ENCODE measurements at places on chromosomes 4 and X. TPM values are rescaled to one million over a fixed set of nuclear protein-coding genes. Genes with fewer than 3 reads are reported as not detected.

MRPS18C gene
- total RNA-seq = 36.6 TPM

CENPVL2 gene
- total RNA-seq = not detected

NUP54 gene
- total RNA-seq = 22.8 TPM

L1CAM gene
- total RNA-seq = 0.62 TPM

KDM5C gene
- total RNA-seq = 143 TPM

FGA gene
- 49.0 TPM for total RNA-seq

PAGE1 gene
- not detected for total RNA-seq

SPANXC gene
- total RNA-seq = not detected

SSX4B gene
- not detected for total RNA-seq

SPACA5 gene
- not detected for total RNA-seq

STIM2 gene
- 5.5 TPM for total RNA-seq

HS3ST1 gene
- 0.11 TPM for total RNA-seq

ACE2 gene
- total RNA-seq = 2.4 TPM

GRCh38 chrX:148865277-148866210 lies 365.1 kb downstream of the AFF2 start:
- no peaks in the 10 kb centered on the region for H3K36me3 ChIP-seq
- H3K4me3 ChIP-seq = no peak overlapping the region
- no peak overlapping the region for H3K27ac ChIP-seq
- DNase-seq = no peak

DNA sequence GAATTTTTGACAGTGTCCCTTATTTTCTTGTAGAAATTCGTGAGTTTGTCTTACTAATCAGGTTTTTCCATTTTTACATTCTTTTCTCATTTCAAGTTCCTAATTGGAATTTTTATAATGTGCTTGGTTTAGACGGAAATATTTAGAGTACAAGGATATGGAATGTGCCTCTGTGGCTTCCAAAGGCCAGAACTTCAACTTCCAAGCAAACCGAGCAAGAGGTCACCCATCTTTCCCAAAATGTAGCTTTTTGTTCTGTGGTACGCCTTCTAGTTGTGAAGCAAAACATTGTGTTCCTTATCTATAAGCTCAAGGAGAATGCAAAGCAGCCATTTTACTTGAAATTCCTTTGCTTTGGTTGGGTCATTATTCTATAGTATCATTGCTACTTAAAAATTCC lies 212.8 kb upstream of the PACRGL start:
- H3K36me3 ChIP-seq = no peaks in the 10 kb centered on the region
- H3K4me3 ChIP-seq = no peak overlapping the region
- no peak for DNase-seq

GRCh38 chr4:161829591-161829990 lies 334.2 kb downstream of the FSTL5 start:
- H3K27me3 ChIP-seq = no peaks in the 10 kb centered on the region
- H3K4me1 ChIP-seq = no peaks in the 10 kb centered on the region
- no peaks in the 10 kb centered on the region for H3K36me3 ChIP-seq
- no peak overlapping the region for H3K4me3 ChIP-seq
- H3K27ac ChIP-seq = no peak overlapping the region

GRCh38 chr4:130486841-130487240 lies 1390.9 kb downstream of the C4orf33 start:
- no peaks in the 10 kb centered on the region for H3K36me3 ChIP-seq
- H3K27me3 ChIP-seq = no peaks in the 10 kb centered on the region
- H3K4me1 ChIP-seq = no peaks in the 10 kb centered on the region
- H3K4me3 ChIP-seq = no peak overlapping the region
- no peak for DNase-seq

DNA sequence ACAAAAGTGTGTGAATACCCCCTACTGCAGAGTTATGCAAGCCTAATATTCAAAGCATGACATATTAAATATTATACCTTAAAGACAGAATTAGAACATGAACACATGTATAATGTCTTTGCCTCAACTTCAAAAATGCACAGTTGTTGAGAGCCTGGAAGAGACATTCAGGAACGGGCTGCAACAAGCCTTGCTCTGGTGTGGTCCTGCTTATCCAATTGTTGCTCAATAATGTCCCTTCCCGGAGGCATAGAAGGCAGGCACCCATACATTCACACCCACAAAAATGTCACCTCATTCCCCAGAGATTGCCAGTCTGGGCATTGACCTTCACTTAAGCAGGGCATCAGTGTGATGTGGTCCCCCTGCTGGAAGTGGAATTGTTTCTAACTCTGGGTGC lies 238.8 kb downstream of the CBR4 start:
- H3K27ac ChIP-seq = no peak overlapping the region
- DNase-seq = no peak
- H3K27me3 ChIP-seq = no peaks in the 10 kb centered on the region

- no peaks in the 10 kb centered on the region for H3K27me3 ChIP-seq
- no peak overlapping the region for H3K27ac ChIP-seq
- no peak for DNase-seq
- H3K4me3 ChIP-seq = no peak overlapping the region
- no peaks in the 10 kb centered on the region for H3K36me3 ChIP-seq
- no peaks in the 10 kb centered on the region for H3K4me1 ChIP-seq
Observed at GRCh38 chrX:1531096-1531890, 5.7 kb downstream of the P2RY8 start.

- H3K27ac ChIP-seq = no peak overlapping the region
- H3K4me1 ChIP-seq = no peaks in the 10 kb centered on the region
- DNase-seq = no peak
- no peaks in the 10 kb centered on the region for H3K27me3 ChIP-seq
Observed at GRCh38 chr4:166045457-166045856, 172.4 kb downstream of the TLL1 start.

DNA sequence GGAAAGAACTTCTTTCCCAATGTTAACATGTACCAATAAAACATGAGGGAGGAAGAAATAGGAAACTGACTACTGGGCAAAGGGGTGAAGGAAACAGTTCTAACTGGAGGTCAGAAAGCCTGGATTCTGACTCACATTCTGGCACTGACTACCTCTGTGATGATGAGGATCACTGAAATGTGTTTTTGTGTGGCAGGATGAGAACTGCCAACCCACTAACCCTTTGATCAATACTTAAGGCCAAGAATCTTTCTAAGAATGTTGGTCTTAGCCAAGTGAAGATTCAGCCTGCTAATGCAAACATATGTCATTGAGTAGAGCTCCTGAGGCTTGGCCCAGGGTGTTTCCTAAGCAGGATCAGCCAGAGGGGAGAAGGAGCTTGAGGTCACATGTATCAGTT lies 4.6 kb downstream of the ALAS2 start:
- H3K36me3 ChIP-seq = no peaks in the 10 kb centered on the region
- H3K4me3 ChIP-seq = no peak overlapping the region
- H3K4me1 ChIP-seq = no peaks in the 10 kb centered on the region
- no peaks in the 10 kb centered on the region for H3K27me3 ChIP-seq

GRCh38 chrX:32745323-32745722 lies 466.0 kb downstream of the DMD start:
- DNase-seq = no peak
- H3K4me1 ChIP-seq = no peaks in the 10 kb centered on the region
- H3K27ac ChIP-seq = no peak overlapping the region
- no peaks in the 10 kb centered on the region for H3K36me3 ChIP-seq
- H3K4me3 ChIP-seq = no peak overlapping the region
- H3K27me3 ChIP-seq = no peaks in the 10 kb centered on the region

GRCh38 chrX:18490806-18491555 lies 65.6 kb downstream of the CDKL5 start:
- H3K36me3 ChIP-seq = no peaks in the 10 kb centered on the region
- no peak overlapping the region for H3K4me3 ChIP-seq
- no peak overlapping the region for H3K27ac ChIP-seq

DNA sequence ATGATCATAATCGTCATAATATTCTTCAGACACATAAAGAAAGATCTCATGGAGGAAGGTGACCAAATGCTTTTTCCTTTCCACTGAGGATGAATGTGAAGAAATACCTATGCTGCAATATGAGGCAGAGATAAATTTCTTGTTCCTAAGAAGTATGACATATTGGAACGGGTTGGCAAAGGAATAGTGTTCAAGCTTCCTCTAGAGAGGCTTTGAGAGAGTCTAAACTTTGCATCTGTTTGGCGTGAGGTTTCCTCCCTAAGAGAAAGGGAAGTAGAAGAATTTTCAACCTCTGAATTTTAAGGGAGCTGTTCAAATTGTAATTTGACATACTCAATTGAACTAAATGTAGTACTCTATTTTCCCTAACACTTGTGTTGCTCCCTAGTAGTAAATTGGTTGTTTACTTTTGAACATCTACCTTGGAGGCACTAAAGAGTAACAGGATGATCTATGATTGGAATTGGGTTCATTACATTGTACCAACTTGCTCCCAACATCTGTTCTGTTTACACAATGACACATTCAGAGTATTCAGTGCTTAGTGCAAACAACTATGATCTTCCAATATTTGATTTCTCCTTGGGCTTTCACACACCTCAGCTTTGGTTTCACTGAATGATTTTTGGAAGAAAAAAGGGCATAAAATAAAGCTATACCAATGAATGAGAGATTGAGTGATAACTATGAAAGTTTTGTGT lies 122.0 kb downstream of the CORIN start:
- DNase-seq = no peak
- no peaks in the 10 kb centered on the region for H3K4me1 ChIP-seq
- no peaks in the 10 kb centered on the region for H3K27me3 ChIP-seq
- H3K4me3 ChIP-seq = no peak overlapping the region
- no peak overlapping the region for H3K27ac ChIP-seq

- H3K27ac ChIP-seq = no peak overlapping the region
- no peak overlapping the region for H3K4me3 ChIP-seq
- H3K27me3 ChIP-seq = no peaks in the 10 kb centered on the region
- no peaks in the 10 kb centered on the region for H3K36me3 ChIP-seq
Observed at GRCh38 chrX:154353172-154353843, 21.1 kb downstream of the FLNA start.

DNA sequence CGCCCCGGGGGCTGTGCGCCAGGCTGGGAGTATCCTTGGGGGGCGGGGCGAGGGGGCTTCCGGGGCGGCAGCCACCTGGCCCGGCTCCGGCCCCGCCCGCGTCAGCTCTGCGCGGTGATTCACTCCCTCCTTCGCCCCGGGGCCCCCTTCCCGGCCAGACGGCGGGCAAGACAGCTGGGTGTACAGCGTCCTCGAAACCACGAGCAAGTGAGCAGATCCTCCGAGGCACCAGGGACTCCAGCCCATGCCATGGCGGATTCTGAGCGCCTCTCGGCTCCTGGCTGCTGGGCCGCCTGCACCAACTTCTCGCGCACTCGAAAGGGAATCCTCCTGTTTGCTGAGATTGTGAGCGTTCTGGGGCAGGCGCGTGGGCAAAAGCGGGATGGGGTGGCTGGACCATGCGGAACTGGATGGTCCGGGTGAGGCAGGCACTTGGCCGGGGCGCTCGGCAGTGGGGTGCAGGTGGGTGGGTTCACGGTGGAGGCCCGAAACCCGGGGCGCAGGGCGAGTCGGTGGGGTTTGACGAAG lies at the start of gene PLP2:
Gene PLP2, plus strand, starts transcription at position 147 of the 528 bp plus-strand sequence. Its CDS starts 103 bp downstream, at position 250.
- H3K36me3 ChIP-seq = peaks cover 19% of the 10 kb centered on the region
- peaks cover 12% of the 10 kb centered on the region for H3K4me1 ChIP-seq
- H3K27me3 ChIP-seq = no peaks in the 10 kb centered on the region
- DNase-seq = peak; percentile 53

DNA sequence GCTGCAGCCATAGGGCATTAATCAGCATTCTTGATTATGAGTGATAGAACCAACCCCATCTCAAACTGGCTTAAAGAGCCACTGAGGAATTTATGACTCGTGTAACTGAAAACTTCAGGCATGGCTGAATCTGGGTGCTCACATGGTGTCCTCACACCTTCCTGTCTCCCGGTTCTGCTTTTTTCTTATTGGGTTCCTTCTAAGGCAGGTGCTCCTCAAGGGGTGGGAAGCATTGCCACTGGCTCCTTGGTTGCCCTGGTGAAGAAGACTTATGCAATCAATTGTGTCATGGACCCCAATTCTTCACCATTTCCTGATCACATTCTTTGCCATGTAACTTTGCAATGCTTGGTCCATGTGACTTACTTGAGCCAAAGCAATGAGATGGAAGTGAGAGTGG lies 4.3 kb upstream of the ZCCHC4 start:
- peaks cover 2% of the 10 kb centered on the region for H3K4me1 ChIP-seq
- no peak for DNase-seq
- H3K36me3 ChIP-seq = no peaks in the 10 kb centered on the region
- no peak overlapping the region for H3K27ac ChIP-seq
- no peak overlapping the region for H3K4me3 ChIP-seq

GRCh38 chr4:121448231-121448630 lies 67.4 kb upstream of the QRFPR start:
- H3K27ac ChIP-seq = no peak overlapping the region
- no peaks in the 10 kb centered on the region for H3K36me3 ChIP-seq
- H3K4me1 ChIP-seq = no peaks in the 10 kb centered on the region
- H3K4me3 ChIP-seq = no peak overlapping the region

DNA sequence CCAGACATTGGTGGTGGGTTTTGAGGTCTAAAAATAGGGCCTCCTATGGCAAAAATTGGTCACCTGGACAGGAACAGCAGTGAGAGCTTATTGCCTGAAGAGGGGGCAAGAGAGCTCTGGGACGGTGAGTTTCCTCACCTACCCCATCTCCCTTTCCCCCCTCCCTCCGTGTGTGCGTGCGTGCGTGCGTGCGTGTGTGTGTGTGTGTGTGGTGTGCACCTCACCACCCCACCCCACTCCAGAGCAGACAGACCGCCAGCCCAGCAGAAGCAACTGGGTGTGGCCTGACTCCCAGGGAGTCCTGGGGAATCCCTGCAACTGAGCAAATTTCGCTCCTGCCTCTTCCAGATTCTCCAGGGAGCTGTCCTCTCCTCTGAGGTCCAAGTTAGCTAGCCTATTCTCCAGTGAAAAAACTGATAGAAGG lies 44.7 kb downstream of the PRPS1 start:
- peak overlapping the region; percentile 91 for H3K27ac ChIP-seq
- H3K27me3 ChIP-seq = no peaks in the 10 kb centered on the region
- H3K36me3 ChIP-seq = no peaks in the 10 kb centered on the region
- no peak overlapping the region for H3K4me3 ChIP-seq
- DNase-seq = peak; percentile 63
- H3K4me1 ChIP-seq = peaks cover 16% of the 10 kb centered on the region

- H3K4me3 ChIP-seq = no peak overlapping the region
Observed at GRCh38 chr4:78417603-78418002, 134.0 kb upstream of the ANXA3 start.
